ENCODE measurements at places on chromosomes 7 and 10.
A peak's percentile ranks its signal among the peaks of the same experiment; 100 is the strongest.

DNA sequence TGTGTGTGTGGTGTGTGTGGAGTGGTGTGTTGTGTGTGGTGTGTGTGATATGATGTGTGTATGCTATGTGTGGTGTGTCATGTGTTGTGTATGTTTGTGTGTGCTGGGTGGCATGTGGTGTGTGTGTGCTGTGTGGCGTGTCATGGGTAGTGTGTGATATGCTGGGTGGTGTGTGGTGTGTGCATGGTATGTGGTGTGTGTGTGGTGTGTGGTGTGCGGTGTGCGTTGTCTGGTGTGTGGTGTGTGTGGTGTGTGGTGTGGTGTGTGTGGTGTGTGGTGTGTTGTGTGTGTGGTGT, 37.5 kb upstream of the DNAJB6 start:
- DNase-seq: no peak

DNA sequence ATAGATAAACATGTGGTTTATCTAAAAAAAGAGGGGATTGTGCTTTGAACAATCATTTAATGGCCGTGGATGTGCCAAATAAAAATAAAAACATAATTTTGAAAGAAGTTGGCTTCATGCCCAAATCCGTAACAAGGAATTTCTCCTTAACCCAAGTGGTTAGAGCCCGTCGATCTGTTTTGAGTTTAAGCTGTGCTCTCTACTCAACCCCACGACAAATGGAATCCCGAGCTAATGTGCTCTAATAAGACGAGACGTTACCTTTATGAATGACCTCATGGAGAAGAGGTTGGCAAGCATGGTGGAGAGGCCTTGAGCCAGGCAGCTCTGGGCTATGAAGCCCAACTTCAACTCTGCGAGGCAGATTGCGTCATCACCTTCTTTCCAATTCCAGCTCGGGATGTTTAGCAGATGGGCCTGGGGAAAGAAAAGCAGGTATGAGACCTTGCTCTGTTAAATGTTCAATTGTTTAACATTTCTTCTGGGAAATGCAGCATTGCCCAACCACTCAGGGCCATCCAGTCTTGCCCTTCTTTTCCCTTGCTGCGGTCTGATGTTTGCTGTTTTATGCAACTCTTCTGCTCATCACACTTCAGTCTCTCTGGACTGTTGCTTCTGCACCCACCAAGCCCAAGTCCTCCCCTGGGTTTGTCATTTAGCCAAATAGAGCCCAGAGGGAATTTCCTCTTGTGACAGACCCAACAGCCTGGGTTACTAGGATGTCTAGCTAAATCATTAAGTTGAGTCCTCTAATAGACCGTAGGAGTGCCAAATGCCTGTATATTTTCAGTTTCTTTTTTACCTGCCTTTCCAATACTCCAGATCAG, 564.6 kb downstream of the KCNMA1 start:
- no peak for DNase-seq

- DNase-seq: no peak
These were observed 286.2 kb upstream of the VWC2 start for GRCh38 chr7:49486974-49487829.

DNA sequence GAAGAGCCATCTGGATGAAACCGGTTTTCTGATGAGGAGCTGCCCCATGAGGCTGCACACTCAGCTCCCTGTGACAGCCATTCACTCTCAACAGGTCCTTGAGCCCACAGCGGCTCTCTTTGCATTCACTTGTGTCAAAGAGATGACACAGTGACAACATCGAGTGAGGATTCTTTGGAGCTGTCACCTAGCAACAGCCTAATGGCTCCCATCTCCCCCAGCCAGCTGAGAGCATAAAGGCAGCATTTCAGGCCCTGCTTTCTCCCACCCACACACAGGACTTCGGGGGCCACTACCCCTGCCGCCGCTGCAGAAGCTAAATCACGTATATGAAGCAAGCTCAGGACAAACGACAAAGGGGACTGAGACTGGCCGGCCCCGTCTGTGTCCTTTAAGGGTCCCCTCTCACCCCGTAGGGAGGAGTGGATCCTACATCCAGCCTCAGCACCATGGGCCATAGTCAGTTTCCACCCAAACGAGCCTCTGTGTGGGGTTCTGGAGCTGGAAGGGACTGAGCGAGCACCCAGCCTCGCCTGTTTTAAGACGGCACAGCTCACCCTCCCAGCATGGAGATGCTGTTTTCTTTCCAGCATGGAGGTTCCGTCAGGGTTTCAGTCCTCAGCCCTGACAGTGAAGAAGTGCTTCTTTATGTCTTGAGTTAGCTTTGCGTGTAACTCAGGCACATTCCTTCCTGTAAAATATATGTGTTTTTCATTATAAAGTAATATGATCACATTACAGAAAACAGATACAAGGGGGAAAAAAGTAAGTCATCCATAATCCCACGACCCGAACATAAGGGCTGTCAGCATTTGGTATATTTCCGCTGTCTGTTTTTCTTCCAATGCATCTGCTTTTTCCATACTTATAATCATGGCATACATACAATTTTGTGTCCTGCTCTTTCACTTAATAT, 4.9 kb downstream of the CPA4 start:
- DNase-seq: no peak

DNA sequence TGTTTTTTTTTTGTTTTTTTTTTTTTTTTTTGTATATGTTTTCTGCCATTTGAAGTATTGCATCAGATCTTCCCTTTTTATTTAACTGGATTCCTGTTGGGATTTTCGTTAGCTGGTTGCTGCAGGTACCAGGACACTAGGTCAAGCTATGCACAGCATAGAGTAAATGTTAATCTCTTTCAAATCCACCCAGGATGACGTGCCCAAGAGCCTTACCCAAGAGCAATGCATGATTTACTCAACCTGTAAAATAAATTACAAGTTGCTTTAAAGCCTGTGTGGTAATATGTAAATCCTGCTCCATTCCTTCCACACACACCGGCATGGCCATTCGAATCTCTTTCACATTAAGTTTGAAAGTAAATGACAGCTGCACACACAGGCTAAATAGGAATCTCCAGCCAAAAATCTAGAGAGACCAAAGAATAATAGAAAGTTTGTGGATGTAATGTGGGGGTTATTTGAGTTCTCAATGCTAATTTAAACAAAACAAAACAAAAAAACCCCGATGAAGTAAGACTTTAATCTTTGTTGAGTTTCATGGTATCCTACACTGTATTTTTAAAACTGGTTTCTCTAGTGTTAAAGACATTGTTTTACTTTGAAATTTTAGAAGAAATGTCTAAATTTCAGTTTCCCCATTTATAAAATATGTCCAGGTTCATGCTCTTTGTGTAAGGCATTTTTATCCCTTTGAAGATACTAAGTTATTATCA, 167.9 kb downstream of the FRMD4A start:
- no peak for DNase-seq

GRCh38 chr10:8998751-8999150, 944.3 kb downstream of the GATA3 start:
- peak; percentile 13 for DNase-seq

GRCh38 chr10:7133278-7133677, 277.6 kb downstream of the SFMBT2 start:
- DNase-seq: peak; percentile 53

GRCh38 chr7:3924277-3924676, 623.2 kb downstream of the SDK1 start:
- no peak for DNase-seq

- DNase-seq: no peak
These were observed 879.5 kb downstream of the SORCS1 start for GRCh38 chr10:106284802-106285587.

DNA sequence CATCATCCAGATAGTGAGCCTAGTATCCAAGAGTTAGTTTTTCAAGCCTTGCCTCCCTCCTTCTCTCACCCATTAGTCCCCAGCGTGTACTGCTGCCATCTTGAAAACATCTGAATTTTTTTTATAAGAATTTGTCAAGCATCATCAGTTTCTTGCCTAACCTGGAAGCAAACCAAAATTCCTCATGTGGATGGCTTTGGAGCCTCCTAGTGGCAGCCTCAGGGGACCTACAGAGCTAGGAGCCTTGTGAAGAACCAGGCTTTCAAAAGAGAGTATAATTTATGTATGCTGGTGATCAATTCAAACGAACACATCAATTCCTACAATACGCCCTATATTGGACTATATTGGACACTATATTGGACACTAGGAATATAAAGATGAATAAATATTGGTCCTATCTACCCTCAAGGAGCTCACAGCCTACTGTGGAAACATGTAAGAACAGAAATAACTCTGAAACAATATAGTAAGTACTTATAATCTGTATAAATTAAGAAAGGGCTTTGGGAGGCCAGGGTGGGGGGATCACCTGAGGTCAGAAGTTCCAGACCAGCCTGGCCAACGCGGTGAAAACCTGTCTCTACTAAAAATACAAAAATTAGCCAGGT, 63.4 kb downstream of the HPSE2 start:
- DNase-seq: peak; percentile 8

DNA sequence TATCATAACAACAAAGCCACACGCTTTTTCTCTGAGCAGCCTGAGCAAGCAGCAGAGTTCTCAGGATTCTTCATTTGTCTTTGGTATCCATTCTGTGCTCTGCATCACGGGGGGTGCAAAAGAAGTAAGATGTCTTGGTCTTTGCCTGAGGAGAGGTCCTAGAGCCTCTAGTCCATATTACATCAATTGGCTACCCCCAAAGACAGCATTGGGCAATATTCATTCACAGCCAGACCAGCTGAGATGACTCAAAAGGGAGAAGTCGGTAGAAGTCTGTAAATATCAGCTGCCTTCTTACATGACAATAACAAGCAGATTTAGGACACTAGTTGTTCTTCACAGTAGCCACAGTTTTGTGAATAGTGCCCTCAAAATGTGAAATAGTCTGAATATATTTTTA, 66.6 kb downstream of the FZD1 start:
- no peak for DNase-seq

DNA sequence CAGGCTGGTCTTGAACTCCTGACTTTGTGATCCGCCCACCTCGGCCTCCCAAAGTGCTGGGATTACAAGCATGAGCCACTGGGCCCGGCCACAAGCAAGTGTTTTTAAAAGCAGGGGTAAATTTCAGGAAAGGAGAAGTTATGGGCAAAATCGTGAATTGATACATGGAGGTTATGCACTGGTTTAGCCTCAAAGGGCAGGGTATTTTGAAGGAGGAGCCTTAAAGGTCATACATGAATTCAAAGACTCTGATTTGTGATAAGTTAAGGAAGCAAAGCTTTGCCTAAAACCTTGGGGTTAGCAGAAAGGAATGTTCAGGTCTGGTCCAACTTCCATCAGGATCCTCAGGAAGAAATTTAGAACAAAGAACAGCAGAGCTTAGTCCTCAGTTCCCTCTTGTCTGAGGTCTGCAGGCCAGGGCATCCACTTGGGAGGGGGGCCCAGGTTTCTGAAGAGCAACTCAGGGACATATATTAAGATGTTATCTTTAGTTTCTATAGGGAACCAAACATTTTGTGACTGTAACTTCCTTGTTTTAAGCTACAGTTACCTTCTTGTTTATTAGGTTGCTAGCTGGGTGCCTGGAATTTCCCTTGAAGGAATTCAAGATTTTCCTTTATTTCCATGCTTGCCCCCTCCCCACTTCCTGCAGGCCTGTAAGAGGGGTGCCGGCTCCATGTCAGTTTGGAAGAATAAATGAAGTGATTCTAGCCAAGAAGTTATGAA, 2.8 kb upstream of the REPIN1 start:
- no peak for DNase-seq

DNA sequence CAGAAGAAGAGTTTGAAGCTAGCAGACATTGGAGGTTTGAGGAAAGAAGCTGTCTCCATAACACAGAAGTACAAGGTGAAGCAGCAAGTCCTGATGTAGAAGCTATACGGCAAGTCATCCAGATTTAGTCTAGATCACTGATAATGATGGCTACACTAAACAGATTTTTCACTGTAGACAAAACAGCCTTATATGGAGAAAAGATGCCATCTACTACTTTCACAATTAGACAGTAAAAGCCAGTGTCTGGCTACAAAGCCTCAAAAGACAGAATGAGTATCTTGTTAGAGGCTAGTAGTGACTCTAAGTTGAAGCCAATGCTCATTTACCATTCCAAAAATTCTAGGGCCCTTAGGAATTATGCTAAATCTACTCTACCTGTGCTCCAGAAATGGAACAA, 85.1 kb downstream of the SNX13 start:
- no peak for DNase-seq

DNA sequence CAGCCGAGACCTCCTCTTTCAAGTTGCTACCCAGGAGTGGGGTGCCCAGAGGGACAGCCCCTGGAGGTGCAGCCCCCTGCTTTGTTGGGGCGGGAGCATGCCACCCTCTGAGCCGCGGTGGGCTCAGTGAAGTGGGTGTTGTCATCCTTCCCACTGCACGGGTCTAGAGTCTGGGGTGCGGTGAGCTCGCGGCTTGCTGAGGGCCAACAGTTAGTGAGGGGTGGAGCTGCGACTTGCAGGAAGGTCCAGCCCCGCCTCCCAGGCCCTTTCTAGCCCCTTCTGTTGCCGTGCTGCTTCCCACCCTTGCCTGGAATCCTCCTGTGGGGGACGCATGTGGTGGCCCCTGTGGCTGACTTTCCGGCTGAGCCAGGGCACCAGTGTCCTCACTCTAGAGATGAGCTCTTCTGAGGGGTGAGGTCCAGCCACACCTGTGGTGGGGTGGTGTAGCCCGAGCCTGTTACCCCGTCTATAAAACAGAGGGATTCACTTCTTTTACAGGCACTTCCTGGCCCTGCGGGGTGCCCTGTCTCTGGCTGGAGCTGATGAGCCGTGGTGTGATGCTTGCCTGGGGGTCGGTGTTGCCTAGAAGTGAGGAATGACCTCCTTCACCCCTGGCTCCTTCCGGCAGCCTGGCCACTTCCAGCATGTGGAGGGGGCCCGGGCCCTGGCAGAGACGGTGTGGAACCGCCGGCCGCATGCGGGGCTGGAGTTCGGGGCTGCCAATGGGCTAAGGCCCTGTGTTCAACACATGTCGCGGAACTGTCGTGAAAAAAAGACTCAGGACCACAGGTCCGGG, 127.9 kb downstream of the FAM53B start:
- DNase-seq: no peak

DNA sequence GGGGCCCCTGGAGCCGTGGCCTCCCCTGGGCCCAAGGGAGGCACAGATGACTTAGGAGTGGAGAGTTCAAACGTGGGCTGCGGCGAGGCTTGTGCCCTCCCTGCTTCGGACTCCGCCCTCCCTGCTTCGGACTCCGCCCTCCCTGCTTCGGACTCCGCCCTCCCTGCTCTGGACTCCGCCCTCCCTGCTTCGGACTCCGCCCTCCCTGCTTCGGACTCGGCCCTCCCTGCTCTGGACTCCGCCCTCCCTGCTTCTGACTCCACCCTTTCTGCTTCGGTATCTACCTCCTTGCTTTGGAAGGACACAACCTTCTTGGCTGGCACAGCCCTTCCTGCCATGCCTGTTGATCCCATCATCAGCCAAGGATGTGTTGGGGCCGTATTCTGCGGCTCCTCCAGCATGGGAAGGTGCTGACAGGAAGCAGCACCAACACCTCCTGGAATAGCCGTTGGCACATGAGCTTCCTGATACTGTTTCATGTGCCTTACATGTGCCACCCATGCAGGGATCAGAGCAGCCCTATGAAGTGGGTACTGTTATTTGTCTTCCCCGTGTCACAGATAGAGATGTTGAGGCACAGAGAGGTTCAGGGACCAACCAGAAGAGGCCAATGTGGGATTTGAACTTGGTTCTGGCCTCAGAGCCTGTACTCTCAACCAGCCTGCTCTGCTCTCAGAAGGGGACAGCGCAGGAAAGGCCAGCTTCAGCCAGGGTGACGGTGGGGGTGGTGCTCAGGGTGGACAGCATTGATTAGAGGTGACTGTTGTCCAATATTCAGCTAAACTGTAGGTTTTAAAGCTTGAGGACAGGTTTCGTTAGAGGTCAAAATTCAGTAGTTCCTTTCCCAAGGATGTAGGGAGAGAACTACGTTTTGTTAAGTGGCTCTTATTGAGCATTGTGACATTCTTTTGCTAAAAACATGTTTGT, 114.5 kb downstream of the NKX6-2 start:
- no peak for DNase-seq
